Stimulated activated CD4-positive, alpha-beta T cell treated with anti-CD3 and anti-CD28 coated beads, Interleukin-15, amount 100 ng/mL, for 48 hours (primary cell): ENCODE measurements at places on chromosomes 2 and 18.

GRCh38 chr18:12839526-12840196 is 44.4 kb downstream of the PTPN2 start:
- peak; percentile 27 for DNase-seq

DNA sequence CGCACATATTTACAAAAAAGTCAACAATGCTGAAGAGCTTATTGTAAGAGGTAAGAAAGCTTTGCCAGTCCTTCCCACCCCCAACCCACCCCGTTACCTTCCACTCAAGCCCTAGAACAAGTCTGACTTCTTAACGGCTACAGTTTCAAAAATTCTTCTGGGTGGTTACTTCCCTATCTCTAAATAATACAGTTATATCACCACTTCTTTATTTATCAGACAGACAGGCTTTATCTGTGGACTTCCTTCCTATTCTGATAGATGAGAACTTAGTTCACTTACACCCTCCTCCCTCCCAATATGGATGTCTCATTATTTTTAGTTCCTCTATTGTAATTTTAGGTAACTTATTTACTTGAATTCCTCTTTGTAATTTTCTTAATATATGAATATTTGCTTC is 26.7 kb upstream of the ACTR3 start:
- DNase-seq: no peak

DNA sequence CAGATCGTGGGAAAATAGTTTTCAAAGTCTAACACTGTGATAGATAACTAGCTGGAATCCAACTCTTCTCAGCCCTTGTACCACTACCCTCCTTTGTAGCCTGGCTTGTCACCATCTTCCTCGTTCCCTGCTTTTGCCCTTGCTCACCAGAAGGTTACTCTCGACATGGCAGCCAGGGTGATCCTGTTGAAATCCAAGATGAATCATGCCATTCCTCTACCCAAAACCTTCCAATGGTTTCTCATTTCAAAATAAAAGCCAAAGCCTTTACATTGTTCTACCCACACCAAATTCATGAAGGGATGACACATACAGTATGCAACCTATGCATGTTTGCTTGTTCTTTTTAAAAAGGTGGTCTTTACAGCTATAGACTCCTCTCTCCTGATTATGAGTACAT is 45.7 kb downstream of the STAT4 start:
- no peak for DNase-seq

GRCh38 chr18:22745966-22746365 is 187.2 kb upstream of the RBBP8 start:
- no peak for DNase-seq
